MG63 (cell line): ENCODE measurements at places on chromosomes 7 and 10. TPM values are rescaled to one million over a fixed set of nuclear protein-coding genes. Genes with fewer than 3 reads are reported as not detected.
A peak's percentile ranks its signal among the peaks of the same experiment; 100 is the strongest.

GRCh38 chr7:135160098-135160857, 10.2 kb downstream of the CYREN start:
- DNase-seq = no peak

DNA sequence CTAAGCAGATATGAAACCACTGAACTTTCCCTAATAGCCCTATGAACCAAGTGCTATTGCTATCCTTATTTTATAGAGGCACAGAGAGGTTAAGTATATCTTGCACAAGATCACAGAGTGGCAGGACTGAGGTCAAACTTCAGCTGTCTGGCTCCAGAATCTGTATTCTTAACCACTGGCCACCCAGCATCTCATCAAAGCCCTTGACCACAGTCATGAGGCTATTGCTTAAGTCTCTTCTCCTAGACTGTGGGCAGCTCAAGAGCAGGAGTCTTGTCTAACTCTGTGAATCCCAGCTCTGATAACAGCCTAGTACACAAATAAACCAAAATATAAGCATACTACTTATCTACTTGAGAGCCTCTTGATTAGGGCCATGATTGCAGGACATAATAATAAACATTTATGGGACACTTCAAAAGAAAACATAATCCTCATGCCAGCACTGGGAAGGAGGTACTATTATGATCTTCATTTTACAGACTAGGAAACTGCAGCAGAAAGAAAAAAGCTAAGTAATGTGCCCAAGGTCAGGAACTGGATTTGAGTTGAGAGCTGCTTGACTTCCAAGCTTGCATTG, 22.4 kb upstream of the SMC3 start:
- DNase-seq = no peak

DNA sequence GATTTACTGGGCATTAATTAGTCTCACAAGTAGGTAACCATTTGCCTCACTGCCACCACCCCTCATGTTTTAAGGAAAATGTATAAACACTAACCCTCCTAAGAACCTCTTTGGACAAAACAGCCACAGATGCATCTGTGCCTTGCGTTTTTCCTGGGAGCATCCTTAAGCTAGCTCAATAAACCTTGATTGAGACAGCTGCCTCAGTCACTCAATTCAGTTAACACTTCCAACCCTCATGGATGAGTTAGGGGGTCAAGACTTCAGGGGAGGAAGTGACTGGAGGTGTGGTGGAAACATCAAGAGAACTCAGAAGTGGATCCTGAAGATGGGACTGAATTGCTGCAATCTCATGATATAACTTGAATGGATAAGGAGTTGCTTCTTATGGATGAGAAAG, 31.5 kb downstream of the CUL2 start:
- no peak for DNase-seq

DNA sequence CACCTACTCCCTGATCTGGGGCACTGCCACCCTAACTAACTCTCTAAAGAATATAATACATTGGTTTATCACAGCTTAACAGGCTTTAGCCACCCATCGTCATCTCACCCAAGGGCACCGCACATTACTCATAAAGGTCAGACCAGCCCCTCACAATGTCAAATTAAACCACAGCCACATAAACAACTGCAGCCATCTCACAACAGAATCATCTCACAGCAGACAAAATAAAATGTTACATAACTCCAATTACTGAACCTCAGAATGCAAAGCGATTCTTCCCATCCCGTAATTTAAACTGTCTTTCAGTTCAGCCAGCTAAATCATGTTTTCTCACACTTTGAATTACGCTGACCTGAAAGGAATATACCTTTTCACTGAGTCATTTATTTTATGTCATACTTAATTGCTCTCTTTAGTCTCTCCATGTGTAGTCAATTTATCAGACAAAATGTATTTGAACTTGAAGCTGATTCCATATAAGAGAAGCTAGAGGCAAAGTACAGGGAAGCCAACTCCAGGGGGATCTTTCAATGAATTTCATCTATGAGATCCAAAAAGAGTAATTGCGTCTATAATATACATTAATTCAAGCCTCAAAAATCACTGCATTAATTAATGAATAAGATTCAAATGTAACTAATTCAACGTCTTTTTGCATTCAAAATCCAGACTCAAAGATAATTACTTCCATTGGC, 96.9 kb upstream of the NEBL start:
- DNase-seq = peak; percentile 52

Gene PLEKHS1
- total RNA-seq = not detected in 2 replicates
